ENCODE measurements at places on chromosomes 1 and 21.
A peak's percentile ranks its signal among the peaks of the same experiment; 100 is the strongest.

DNA sequence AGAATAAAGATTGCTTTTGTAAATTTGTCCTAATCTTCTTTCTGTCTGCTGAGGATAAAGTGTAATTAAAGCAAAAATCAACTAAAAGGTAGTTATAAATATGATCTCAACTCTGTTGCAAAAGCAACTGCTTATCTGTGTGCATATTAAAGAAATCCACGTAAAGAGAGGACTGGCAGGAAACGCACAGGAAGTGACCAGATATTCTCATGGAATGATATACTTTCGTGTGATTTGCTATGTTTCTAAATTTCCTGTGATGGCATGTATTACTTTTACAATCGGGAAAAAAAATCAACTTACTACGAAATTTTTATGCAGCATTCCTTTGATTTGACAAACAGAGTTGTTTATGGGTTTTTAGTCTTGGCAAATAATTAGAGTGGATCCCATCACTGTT, 75.4 kb downstream of the RGS2 start:
- no peak for DNase-seq

- DNase-seq = no peak
These were observed 3.1 kb downstream of the TACSTD2 start for GRCh38 chr1:58573705-58574591.

DNA sequence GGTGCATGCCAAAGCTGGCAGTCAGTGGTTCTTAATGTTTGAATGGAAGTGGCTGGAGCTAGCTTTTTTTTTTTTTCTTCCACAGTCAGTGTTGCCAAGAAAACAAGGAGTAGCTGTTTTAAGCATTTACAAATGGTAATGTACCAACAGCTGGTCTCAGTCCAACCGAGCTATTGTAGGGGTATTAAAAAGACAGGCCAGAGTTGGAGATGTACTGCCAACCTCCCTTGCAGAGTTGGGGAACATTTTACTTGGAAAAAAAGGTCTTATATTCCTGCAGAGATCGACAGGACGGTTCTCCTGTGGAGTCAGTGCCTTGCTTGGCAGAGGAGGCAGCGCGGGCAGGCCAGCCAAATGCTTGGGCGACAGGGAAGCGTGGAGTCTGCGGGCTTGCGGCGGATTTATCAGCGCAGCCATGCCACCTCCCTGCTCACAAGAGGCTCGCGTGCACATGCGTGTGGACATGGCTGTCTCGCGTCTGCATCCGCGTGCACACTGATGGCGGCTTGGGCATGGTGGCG, 338.1 kb downstream of the RPS6KC1 start:
- no peak for DNase-seq

DNA sequence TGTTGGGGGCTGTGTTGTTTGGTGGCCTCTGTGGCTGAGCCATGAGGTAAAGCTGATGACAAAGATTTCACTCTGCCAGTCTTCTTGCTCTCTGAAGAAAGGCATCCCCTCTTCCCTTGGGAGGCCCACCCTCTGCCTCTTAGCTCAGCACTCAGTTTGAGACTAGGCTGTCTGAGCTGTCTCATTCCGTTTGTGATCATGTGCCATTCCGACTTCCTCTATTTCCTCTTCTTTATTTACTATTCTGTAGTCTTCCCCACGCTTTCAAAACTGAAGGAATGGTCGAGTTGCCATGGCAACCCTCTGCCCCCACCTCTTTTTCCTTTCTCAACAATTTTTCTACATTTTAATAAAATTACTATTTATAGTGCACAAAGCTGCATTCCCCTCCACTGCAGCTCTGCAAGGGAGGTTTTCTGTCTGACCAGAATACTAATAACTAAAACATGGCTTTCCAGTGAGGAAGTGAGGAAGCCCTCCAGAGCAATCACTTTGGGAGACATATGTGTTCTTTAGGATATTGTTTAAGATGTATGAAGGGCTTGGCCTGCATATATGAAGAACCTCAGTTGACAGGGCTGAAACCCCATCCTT, 30.8 kb downstream of the KCNA3 start:
- peak; percentile 90 for DNase-seq

DNA sequence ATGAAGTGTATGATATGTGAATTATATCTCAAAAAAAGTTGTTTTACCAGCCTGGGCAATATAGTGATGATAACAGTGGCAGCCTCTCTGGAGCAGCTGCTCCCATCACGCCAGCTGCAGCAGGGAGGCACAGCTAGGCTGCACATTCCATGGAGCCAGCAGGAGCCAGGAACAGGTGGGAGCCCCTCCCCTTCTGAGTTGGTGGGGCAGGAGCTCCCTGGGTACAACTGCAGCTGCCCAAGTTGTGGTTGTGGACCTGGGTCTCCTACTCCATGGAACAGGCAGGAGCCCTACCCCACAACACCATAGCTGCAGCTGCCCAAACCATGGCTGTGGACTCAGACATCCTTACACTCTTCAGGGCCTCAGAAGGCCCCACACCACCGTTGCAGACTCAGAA, 21.7 kb upstream of the FNBP1L start:
- no peak for DNase-seq

- no peak for DNase-seq
These were observed 58.1 kb upstream of the ADAMTS5 start for GRCh38 chr21:27024971-27025370.
